ENCODE measurements at places on chromosomes 13 and 19. TPM values are rescaled to one million over a fixed set of nuclear protein-coding genes. Genes with fewer than 3 reads are reported as not detected.

GRCh38 chr19:294341-294945 lies 3.2 kb upstream of the PLPP2 start:
- peak; percentile 15 for DNase-seq

GRCh38 chr19:3712663-3713611 lies 4.8 kb downstream of the TJP3 start:
- peak; percentile 77 for DNase-seq

Gene NXNL1
- total RNA-seq, result not detected

Gene SIGLEC8
- 2.0 TPM for total RNA-seq

Gene FFAR3
- 1.5 TPM for total RNA-seq
